ENCODE measurements at places on chromosomes 4 and X. TPM values are rescaled to one million over a fixed set of nuclear protein-coding genes. Genes with fewer than 3 reads are reported as not detected.
A peak's percentile ranks its signal among the peaks of the same experiment; 100 is the strongest.

DNA sequence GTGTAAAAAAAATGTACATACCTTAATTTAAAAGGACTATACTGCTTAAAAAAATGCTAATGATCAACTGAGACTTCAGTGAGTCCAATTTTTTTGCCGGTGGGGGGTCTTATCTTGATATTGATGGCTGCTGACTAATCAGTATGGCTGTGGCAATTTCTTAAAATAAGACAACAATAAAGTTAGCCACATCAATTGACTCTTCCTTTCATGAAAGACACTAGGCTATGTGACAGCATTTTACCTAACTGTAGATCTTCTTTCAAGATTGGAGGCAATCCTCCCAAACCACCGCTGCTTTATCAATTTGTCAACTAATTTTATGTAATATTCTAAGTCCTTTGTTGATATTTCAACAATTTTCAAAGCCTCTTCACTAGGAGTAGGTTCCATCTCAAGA, 116.1 kb downstream of the FBXW7 start:
- H3K4me1 ChIP-seq: peaks cover 22% of the 10 kb centered on the region
- no peaks in the 10 kb centered on the region for H3K27me3 ChIP-seq
- H3K4me3 ChIP-seq: no peak overlapping the region
- no peak for DNase-seq
- H3K27ac ChIP-seq: no peak overlapping the region

Gene EDA2R
- total RNA-seq: 1.3 TPM

GRCh38 chrX:17601441-17602200, 135.7 kb upstream of the SCML1 start:
- no peak overlapping the region for H3K4me3 ChIP-seq
- H3K4me1 ChIP-seq: no peaks in the 10 kb centered on the region
- no peak for DNase-seq
- H3K36me3 ChIP-seq: no peaks in the 10 kb centered on the region
- no peak overlapping the region for H3K27ac ChIP-seq

Gene FAM236C
- total RNA-seq: not detected

DNA sequence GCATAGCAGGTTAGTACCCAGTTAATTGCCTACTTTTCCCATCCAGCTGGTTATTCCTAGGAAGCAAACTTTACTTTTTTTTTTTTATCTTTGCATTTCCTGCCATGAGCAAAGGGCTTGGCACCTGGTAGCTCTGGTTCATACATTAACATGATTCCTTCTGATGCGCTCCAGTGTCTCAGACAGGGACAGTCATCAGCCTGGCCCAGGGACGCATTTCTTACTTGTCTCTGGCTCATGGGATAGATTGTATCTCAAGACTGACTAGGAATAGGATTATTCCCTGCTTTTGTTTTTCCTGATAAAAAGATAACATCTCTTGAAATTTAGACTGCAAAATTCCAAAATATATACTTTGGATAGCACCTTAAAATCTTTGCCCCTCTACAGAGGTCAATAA, 571.5 kb upstream of the TENM3 start:
- DNase-seq: no peak
- H3K27ac ChIP-seq: no peak overlapping the region
- no peaks in the 10 kb centered on the region for H3K36me3 ChIP-seq
- H3K27me3 ChIP-seq: no peaks in the 10 kb centered on the region
- no peak overlapping the region for H3K4me3 ChIP-seq

DNA sequence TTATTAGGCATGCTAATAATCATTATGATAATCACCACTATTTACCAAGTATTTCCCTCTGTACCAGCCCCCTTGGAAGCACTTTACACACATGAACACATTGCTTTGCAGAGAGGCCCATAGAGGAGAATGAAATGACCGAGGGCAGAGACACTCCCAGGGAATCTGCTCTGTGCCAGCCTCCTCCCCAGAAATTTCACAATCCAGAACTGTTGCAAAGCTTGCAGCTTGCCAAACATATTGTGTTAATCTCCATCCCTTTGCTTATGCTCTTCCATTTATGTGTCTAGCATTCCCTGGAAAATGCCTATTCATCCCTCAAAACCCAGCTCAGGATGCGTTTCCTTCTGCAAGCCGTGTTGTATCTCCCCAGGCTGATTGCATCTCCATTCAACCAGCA, 37.8 kb downstream of the CYTL1 start:
- H3K4me3 ChIP-seq: no peak overlapping the region
- H3K4me1 ChIP-seq: no peaks in the 10 kb centered on the region
- DNase-seq: no peak
- no peak overlapping the region for H3K27ac ChIP-seq

Gene CHRDL1
- total RNA-seq: not detected

DNA sequence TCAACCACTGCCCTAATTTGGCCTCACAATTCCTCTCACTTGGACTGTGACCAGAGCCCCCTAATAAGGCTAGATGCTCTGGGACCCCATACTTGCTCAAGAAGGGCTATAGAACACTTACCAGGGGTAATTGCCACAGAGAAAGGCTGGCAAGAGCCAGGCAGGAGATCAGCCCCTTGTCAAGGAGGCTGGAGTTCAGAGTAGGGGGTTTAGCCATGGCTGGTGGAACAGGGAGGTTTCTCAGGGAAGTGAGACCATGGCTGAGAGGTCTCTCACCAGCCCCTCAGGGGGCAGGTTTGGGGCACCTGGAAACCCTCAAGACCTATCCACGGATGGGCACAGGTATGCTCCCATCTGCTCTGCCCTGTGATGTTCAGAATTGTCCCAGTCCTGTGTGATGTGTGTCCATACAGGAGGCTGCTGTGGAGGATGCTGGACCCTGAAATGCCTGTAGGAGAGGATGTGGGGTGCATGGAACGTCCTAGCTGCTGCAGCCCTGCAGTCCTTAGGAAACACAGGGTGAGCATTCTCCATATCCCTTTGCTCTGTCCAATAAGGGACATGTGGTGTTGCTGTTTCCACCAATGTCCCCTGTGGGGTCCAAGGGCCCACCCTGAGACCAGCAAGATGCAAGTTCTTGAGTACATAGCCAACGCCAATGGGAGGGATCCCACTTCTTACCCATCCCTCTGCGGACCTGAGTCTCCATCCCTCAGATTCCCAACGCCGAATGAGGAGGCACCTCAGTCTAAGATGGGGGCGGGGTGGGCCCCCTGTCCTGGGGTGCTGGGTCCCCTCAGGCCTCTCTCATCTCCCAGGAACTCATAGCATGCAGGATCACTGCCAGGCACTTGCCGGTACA, 16.4 kb upstream of the HSFX1 start:
- no peak overlapping the region for H3K4me3 ChIP-seq
- no peak overlapping the region for H3K27ac ChIP-seq
- no peak for DNase-seq
- H3K27me3 ChIP-seq: no peaks in the 10 kb centered on the region
- H3K4me1 ChIP-seq: no peaks in the 10 kb centered on the region

DNA sequence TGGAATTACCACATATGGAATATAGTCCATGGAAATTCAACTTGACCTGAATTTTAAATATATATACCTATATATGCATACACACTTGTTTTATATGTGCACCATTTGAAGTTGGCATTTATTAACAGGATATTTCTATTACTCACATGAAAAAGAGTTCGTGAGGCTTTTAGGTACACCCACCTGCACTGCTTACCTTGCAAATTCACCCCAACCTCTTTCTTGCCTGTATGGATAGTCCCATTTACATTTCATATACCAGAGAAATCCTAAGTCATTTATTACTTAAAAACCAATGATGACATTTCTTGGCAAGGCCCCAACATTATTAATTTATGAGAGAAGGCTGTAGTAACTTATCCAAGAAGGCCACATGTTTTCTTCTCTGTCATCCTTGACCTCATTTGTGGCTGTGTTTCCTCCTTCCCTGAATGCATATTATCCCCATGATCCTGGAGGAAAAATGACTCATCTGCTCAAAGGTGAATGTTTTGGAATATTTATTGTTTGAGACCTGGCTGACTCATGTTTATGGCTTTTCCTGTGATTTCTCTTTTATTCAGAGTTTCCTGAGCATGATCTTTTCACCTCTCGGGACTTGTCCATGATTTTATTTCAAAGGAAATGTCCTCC, 62.2 kb upstream of the FAM241A start:
- H3K36me3 ChIP-seq: no peaks in the 10 kb centered on the region
- H3K27me3 ChIP-seq: no peaks in the 10 kb centered on the region
- no peak overlapping the region for H3K4me3 ChIP-seq
- DNase-seq: no peak
- H3K27ac ChIP-seq: no peak overlapping the region

DNA sequence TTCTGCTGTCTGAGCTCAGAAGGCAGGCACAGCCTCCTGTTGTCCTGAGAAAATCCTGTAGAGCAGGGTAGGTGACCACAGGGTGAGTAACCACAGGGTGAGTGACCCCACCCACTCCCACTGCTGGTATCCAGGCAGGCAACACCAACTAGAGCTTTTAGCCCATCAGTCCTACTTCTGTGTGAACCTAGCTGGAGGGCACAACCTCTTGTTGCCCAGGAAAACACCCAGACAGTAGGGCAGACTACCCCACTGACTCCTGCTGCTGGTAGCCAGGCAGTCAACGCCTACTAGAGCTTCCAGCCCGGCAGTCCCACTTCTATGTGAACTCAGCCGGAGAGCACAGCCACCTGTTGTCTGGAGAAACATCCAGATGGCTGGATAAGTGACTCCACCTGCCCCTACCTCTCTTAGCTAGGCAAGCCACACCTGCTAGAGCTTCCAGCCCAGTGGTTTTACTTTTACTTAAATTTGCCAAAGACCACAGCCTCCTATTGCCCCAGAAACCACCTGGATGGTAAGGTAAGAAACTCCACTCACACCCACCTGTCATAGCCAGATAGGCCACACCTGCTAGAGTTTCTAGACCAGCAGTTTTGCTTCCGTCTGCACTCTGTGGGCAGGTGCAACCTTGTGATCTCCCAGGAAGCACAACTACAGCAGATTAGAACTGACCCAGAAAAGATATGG, 371.6 kb downstream of the INPP4B start:
- H3K27me3 ChIP-seq: no peaks in the 10 kb centered on the region
- peak overlapping the region; percentile 26 for H3K27ac ChIP-seq
- no peak overlapping the region for H3K4me3 ChIP-seq
- no peaks in the 10 kb centered on the region for H3K36me3 ChIP-seq
- peak; percentile 24 for DNase-seq

DNA sequence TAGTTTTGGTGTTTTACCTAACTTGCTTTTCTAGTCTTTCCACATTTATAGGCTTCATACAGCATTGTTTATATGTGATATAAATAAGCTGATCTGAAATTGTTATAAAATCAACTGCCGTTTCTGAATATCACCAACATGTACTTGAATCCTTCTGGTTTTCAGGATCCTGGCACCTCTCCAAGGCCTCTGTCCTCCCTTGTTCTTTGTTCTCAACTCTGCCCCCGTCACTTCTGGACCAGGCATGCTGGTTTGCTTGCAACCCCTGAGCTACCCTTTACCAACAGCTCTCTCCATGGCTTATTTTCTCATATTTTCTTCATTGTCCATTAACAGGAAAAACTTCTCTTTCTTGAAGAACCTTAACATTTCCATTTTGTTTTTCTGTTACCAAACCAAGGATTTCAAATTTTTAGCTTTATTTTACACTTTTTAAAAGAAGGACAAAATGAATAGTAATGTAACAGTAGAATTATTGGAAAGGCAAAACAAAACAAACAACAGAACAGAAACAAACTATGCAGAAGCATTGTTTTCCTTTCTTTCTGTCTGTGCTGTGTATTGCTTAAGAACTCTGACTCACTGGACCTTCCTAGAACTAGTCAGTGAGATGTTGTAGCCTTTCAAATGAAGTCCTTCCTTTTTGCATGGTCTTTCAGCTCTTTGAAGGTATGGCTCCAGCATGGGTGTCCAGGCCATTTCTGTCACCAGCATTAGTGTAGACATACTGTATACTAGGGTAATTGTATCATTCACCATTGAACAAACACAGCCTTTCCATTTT, 44.8 kb downstream of the BANK1 start:
- no peak overlapping the region for H3K27ac ChIP-seq
- no peak overlapping the region for H3K4me3 ChIP-seq

Measured in CD4-positive, alpha-beta memory T cell (primary cell).